ENCODE measurements at places on chromosomes 1 and 21. TPM values are rescaled to one million over a fixed set of nuclear protein-coding genes. Genes with fewer than 3 reads are reported as not detected.

The TPTE gene
- not detected for polyA plus RNA-seq

The NECAP2 gene
- polyA plus RNA-seq, result 64.9 TPM

DNA sequence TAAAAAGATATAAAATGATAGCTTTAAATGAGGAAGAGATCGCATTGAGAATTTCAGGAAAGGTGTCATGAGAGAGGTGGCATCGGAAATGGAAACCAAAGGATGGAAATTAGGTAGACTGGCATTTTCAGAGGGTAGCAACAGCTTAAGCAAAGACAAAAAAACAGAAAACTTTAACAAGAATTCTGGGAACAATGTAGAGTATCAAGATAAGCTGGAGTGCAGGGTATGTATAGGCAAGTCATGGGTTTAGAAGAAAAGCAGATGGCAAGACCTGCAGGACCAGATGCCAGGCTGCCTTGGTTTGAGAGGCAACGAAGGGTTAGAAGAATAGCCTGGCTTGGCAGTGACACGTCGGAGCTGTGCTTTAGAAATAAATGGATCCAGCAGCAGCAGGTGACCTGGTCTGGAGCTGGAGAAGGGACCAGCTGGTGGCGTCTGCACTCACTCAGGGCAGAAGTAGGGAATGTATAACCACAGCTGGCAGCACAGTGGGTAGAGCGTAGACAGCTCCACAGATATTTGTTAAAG is 149.4 kb upstream of the TIAM1 start:
- DNase-seq, result no peak

GRCh38 chr1:29315262-29315661 is 78.9 kb downstream of the PTPRU start:
- no peak for DNase-seq

DNA sequence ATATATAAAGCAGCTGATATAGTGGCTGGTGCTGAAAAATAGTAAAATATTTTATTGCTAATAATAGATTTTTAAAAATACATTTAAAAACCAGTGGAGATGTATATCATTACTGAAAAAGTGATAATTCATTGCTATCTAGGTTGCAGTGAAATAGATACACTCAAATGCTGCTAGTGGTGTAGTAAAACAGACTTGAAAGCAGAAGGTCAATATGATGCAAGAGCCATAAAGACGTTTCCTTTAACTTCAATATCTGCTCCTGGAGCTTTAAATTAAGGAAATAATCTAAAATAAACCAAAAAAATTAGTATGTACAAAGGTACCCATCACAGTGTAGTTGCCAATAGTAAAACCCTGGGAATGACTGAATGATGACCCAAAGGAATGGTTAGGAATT is 26.2 kb downstream of the RHEX start:
- DNase-seq, result no peak

- no peak for DNase-seq
These were observed 109.0 kb downstream of the ETS2 start for GRCh38 chr21:38914528-38915293.

DNA sequence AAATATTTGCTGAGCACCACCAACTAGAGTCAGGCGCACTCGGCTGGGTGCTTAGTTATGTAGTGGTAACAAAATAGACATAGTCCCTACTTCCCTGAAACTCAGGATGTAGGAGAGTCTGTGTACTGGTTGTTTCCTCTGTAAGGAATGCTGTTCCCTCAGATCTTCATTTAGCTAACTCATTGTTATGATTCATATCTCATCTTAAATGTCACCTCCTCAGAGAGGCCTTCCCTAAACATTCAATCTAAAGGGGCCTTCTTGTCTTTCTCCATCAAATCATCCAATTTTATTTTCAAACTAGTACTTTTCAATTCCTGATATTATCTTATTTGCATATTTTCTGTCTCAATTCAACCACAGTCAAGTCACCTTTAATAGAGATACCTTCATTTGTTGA is 132.9 kb downstream of the PIK3R3 start:
- no peak for DNase-seq

- DNase-seq, result no peak
These were observed 58.0 kb downstream of the B3GALT5 start for GRCh38 chr21:39670701-39671100.

DNA sequence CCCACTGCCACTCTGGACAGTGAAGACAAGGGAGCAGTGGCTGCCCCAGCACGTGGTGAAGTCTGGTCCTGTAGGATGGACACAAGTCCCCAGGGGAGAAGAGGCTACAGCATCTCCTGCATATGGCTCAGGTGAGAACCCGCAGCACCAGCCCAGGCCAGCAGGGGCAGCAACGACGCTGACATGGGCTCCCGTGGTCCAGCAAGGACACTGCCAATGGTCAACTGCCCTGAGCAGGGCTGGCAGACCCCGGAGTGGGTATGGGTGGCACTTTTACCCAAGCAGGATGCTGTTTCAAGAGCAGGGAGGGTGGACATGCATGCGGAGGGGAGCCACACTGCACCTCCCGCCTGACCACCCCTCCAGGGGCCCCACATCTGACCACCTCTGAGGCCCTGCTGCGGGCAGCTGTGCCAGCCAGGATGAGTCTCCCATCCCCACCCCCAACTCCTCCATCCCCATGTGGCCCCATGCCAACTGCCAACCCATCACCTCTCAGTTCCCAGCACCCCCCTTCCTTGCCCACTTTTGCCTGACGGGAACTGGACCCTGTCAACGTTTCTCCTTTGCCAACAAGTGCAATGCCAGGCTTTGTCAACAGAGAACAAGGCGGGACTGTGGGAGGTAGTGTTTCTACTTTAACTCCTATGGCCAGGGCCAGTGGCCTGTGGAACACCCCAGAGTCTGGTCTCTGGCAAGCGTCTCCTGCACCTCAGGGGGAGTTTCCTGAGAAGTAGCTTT is 8.6 kb downstream of the MORN1 start:
- DNase-seq, result no peak

- DNase-seq, result no peak
These were observed 80.8 kb downstream of the MATN1 start for GRCh38 chr1:30642391-30643120.

DNA sequence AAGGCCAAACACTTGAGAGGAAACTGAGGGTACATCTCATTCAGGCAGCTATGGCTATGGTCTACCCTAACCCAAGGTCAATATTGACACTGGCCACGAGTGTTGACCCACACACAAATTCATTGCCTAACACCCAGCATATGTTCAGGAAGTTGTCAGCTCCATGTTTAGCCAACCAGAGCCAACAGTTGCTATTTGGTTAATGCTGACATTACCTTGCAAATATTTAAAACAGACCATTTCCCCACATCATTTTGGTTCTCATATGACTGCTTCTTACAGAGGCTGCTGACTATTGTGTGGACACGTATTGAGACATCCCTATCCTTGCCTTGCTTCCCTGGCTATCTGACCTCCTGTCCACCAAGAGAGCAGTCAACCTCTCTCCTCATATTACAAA is 97.3 kb downstream of the LMX1A start:
- no peak for DNase-seq

GRCh38 chr1:26717017-26717491 is 21.2 kb downstream of the ARID1A start:
- no peak for DNase-seq
